ENCODE measurements at places on chromosomes 6 and 20. TPM values are rescaled to one million over a fixed set of nuclear protein-coding genes. Genes with fewer than 3 reads are reported as not detected.
A peak's percentile ranks its signal among the peaks of the same experiment; 100 is the strongest.

Gene ECT2L
- total RNA-seq, result not detected

Gene ANKRD6
- total RNA-seq, result 15.4 TPM

Gene SAMD5
- 6.1 TPM for total RNA-seq

Gene OPRL1
- total RNA-seq, result 0.21 TPM

Gene HLA-DOA
- total RNA-seq, result 0.71 TPM

DNA sequence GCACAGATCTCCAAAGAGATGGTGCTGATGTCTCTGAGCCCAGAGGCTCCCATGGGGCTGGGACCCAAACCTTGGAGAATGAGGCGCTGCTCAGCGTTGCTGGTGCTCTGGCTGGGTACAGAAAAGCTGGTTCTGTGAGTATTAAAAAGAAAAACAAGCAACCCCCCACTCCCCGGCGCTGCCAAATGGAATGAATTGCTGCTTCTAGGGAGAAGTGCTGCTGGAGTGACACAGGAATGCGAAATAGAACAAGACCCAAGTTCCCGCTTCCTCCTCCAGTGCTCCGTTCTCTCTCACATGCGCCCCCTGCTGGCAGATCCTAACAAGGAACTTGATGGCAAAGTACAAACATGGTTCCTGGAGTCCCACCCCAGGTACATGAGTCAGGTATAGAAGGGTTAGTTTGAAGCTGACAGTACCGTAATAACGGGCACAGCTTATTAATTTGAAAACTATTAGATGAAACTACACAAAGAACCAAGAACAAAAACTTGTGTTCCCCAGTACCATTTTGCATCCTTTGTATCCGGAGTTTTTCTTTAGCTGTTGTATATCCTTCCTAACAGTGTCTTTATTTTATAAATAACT lies 2.1 kb upstream of the DDX27 start:
- peak; percentile 77 for DNase-seq

DNA sequence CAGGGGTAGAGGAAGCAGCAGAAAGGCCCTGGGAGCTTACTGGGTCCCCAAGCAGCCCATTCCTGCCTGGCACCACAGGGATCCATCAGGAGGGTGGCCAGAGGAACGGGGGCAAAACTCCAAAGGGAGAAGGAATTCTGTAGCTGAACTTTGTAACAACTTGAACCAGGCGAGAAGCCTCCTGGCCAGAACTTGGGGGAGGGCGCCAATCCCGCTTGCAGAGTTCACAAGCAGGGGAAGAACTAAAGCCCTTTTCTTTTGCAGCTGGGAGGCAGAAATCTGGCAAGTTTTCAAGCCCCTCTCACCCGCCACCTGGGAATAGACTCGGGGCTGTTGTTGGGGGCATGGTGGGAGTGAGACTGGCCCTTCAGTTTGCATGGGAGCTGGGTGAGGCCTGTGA lies 189.1 kb downstream of the PHF3 start:
- no peak for DNase-seq

DNA sequence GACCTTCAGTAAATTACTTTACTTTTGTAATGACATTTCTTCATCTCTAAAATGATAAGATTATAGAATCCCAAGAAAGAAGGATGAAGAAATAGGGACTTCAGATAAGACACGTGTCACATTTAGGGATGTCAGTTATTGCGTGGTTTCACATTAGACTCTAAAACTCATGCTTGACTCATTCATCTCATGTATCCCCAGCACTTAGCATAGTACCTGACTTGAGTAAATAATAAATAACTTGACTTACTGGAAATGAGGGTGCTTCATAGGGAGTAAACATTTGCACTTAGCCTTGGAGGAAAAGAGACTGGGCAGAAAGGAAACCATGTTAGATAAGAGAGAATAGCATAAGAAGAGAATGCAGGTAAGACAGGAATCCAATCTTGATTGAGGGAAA lies 37.2 kb downstream of the VTA1 start:
- DNase-seq, result no peak

GRCh38 chr6:14601490-14601889 lies 483.9 kb downstream of the CD83 start:
- no peak for DNase-seq

- DNase-seq, result no peak
These were observed 65.6 kb upstream of the HTR1E start for GRCh38 chr6:86871681-86872080.

DNA sequence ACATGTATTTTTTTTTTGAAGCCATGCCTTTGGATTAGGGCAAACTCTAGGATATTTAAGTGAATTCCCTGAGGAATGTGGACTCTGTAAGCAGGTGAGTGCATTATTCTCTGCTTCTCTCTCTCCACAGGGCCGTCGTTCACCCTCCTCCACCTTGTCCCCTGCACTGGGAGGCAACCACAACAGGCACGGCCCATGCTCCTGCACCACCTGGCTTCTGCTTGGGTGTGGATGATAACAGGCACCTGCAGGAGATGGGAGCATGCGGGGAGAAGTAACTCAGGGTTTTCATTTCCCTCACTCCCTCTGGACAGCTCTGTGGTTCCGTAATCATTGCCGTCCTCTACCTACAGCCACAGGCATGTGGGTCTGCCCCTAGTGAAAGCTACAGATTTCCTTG lies 43.4 kb downstream of the HLA-C start:
- no peak for DNase-seq

DNA sequence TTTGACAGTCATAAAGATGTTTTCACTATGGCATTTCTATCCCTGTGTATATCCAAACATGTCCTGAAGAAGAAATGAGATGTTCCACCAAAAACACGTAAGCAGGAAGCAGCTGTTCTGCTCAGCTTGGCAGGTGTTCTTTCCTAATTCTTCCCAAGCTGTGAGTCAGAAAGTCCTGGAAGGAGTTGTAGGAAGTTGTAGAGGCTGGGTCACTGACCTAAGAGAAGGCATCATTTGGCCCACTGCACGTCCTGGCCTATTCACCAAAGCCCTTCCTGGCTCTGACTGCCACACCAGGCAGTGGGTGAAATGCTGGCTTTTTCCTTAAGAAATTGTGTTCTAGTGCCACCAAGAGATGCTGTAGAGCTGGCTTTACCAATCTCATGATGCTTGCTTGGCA lies 40.3 kb downstream of the STX11 start:
- DNase-seq, result peak; percentile 14

GRCh38 chr20:1307171-1307570 lies 21.8 kb downstream of the SDCBP2 start:
- DNase-seq, result no peak

DNA sequence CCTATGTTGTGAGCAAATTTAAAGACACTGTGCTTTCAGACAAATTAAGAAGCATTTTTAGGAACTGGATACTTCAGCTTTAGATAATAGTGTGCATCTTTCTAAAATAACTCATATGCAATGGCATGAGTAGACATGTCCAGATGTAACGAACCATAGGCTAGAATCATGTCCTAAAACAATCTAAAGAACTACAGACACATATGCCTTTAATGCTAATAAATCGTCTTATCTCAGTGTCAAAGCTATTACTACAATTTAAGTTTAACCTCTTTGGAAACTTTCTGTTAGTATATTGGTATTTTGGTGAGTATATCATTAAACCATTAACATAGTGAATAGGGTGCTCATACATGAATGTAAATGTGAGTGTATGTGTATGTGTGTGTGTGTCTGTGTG lies 908.5 kb upstream of the FLRT3 start:
- no peak for DNase-seq

GRCh38 chr6:15843764-15844163 lies 180.9 kb upstream of the DTNBP1 start:
- DNase-seq, result no peak

Measured in kidney epithelial cell (primary cell).